ENCODE measurements at places on chromosomes 3 and 15.

GRCh38 chr3:175606650-175607318 lies 747.6 kb downstream of the NAALADL2 start:
- DNase-seq = no peak

DNA sequence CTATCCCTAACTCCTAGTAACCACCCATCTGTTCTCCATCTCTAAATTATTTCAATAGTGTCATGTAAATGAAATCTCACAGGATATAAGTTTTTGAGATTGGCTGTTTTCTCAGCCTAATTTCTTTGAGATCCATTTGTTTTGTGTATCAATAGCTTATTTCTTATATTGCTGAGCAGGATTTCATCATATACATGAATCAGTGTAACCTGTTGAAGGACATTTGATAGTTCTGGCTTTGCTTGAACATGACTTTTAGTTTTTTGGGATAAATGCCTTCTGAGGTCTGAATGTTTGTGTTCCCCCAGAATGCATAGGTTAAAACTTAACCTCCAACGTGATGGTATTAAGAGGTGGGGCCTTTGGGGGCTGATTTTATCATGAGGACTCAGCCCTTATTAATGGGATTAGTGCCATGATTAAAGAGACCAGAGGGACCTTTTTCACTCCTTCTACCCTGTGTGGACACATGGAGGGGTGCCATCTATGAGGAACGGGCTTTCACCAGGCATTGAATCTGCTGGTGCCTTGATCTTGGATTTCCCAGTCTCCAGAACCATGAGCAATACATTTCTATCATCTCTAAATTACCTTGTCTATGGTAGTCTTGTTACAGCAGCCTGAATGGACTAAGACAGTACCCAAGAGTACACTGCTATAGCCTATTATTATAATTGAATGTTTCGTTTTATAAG lies 118.3 kb downstream of the FNDC3B start:
- DNase-seq = no peak

- DNase-seq = peak; percentile 75
Measured at GRCh38 chr3:184566441-184567414, 5.1 kb downstream of the EPHB3 start.

GRCh38 chr3:97968376-97968775 lies 3.9 kb downstream of the RIOX2 start:
- DNase-seq = no peak

GRCh38 chr3:151563305-151563704 lies 102.4 kb upstream of the IGSF10 start:
- no peak for DNase-seq

GRCh38 chr15:58249646-58250312 lies 111.6 kb downstream of the AQP9 start:
- no peak for DNase-seq

DNA sequence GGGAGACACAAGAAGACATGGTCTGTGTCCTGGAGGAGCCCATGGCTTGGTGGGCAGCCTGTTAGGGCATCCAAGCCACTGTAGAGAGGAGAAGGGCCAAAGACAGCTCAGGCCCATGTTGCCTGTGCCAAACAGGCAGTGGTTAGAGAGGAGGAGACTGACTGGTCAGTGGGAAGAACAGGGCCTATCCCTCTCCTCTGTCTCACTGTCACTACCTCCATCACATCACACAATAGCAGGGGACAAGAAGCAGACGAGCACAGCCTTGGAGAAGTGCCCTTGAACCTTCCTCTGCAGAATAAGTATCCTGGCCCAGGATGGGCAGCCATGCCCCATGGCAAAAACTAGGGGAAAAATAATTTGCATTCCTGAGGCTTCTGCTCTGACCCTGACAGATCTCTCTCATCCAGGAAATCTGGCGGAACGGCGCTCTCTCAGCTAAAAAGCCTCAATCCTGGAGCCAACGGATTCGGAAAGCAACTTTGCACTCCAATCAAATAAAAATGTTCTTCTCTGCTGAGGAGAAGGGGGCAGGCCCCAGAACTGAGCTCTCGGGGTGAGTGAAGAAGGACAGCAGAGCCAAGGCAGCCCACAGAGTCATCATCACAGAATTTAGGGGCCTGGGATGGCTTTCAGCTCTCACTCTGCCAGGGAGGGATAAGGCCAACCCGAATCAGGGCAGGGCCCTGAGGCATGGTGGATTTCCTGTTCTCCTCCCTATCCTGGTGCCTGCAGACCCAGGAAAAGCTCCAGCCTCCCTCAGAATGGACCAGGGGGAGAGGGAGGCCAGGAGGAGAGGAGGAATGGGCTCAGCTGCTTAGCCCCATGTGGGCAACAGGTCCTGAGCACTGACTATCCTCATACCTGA lies 1.6 kb downstream of the SHF start:
- DNase-seq = no peak

DNA sequence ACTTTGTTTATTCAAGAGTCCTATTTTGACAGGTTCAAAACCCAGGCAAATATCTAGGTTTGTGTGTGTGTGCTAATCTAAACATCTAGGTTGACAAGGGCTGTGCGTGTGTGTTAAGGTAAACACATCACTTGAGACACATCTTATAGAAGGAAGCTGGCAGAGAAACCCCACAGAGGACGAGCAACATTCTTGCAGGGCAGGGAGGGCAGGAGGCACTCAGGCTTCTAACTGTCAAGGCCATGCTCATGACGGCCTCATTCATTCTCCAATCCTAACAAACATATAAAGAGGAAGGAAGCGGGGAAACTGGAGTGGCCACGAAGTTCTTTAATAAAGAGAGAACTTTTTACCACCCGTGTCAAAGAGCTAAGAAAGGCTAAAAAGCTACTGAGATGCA lies 43.4 kb downstream of the SLCO2A1 start:
- DNase-seq = no peak
